ENCODE measurements at places on chromosomes 16 and 17. TPM values are rescaled to one million over a fixed set of nuclear protein-coding genes. Genes with fewer than 3 reads are reported as not detected.

The ZPBP2 gene
- not detected for total RNA-seq

The MYOCD gene
- total RNA-seq: 43.8 TPM

The PIMREG gene
- total RNA-seq: 0.45 TPM

The SLC12A3 gene
- total RNA-seq: not detected

The CA7 gene
- 1.9 TPM for total RNA-seq

The TAOK2 gene
- total RNA-seq: 97.4 TPM

The SPNS3 gene
- total RNA-seq: 0.50 TPM

The GNGT2 gene
- total RNA-seq: 3.1 TPM

The NDRG4 gene
- total RNA-seq: 359 TPM

The GLIS2 gene
- total RNA-seq: 10.5 TPM

The SEZ6L2 gene
- 60.7 TPM for total RNA-seq

The CCL14 gene
- 19.9 TPM for total RNA-seq

Data from prostate gland (tissue), 2 donors.